ENCODE measurements at places on chromosomes 3 and 15.

DNA sequence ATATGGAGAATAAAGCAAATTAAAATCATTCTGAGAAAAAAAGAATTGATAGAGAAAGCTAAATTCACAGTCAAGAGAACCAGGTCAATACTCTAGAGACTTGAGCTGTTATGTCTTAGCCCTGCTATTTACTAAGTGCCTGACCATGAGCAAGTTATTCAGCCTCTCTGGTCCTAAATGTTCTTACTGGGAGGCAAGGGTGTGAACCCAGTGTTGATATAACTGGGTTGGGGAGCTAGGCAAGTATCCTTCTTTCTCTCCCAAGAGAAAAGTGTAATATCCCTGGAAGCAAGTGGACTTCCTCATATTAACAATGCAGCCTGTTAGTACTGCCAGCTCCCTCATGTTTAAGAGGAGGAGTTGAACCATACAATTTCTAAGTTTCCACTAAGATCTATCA is 488.9 kb upstream of the RASGRP1 start:
- no peak for DNase-seq

DNA sequence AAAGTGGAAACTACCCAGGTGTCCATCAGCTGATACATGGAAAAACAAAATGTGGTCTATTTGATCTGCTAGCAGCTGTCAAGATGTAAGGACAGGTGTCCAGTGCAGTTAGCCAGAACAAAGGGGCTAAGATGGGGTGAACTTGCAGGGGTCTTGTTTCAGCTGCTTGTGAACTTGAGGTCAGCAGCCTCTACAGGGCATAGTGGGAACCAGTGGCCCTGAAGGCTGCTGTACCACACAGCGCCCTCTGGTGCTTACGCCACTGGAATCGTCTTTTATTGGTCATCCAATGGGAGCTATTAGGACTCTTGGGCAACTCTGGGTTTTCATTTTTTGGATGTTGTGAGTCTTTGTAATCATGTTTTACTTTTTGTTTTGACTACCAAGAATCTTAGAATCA is 62.2 kb upstream of the CTSH start:
- DNase-seq: peak; percentile 70

DNA sequence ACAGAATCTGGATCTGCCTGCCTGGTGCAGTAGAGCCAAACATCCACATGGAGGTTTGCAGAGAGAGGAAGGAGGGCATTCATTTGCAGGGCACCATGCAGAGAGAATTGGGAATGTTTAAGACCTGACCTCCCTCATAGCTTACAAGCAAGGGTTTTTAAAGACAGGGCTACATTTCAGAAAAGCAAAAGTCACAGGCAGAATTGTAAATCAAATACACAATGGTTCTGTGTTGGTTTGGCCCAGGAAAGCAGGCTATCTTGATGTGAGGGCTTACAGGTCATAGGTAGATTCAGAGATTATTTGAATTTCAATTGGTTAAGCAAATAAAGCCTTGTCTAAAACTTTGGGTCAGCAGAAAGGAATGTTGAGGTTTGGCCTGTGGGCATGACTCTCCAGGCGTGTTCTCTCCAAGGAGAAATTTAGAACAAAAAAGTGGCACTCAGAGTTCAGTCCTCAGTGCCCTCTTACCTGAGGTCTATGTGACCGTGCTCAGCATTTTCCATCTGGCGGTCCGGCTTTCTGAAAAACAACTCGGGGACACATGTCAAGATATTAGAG is 91.5 kb downstream of the CD47 start:
- no peak for DNase-seq

GRCh38 chr3:52756141-52756540 is 14.6 kb downstream of the NEK4 start:
- no peak for DNase-seq

GRCh38 chr15:39873978-39874377 is 46.1 kb downstream of the GPR176 start:
- DNase-seq: no peak

GRCh38 chr3:46113608-46114007 is 86.3 kb upstream of the XCR1 start:
- DNase-seq: no peak

DNA sequence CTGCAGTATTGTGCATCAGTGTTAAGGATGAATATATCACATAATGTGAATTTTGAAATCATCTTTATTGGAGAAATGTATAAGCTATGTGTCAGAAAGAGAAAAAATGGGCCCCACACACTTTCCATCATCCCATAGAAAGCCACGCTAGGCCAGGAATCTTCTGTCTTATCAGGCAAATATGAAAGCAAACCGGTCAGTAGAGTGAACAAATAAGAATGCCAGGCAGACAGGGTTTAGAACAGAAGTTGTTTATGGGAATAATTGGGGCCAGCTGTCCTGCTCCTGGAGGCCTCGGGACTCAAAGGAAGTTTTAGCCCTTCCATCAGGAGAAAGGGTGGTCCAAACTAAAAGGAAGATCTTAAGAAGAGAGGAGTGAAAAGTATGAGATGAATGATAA is 39.5 kb downstream of the ZNF280D start:
- DNase-seq: no peak

DNA sequence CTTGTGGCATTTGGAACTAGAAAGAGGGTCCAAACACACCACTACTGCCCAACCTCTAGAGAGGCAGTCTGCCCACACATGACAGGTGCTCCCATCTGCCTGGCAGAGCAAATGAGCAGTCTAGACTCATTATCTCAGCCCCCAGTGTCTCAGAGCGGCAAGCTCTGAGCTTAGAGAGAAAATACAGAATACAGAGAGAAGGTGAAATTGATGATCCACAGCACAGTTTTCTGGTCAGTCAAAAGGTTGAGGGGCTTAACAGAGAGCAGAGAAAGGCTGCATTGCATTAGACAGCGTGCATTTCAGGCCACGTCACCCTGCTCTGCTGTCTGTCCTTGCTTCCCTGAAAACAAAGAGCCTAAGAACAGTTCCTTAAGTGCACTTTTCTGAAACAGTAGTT is 135.1 kb downstream of the KCNMB2 start:
- DNase-seq: no peak

- no peak for DNase-seq
These were observed 42.9 kb downstream of the TBC1D2B start for GRCh38 chr15:78034495-78035191.

DNA sequence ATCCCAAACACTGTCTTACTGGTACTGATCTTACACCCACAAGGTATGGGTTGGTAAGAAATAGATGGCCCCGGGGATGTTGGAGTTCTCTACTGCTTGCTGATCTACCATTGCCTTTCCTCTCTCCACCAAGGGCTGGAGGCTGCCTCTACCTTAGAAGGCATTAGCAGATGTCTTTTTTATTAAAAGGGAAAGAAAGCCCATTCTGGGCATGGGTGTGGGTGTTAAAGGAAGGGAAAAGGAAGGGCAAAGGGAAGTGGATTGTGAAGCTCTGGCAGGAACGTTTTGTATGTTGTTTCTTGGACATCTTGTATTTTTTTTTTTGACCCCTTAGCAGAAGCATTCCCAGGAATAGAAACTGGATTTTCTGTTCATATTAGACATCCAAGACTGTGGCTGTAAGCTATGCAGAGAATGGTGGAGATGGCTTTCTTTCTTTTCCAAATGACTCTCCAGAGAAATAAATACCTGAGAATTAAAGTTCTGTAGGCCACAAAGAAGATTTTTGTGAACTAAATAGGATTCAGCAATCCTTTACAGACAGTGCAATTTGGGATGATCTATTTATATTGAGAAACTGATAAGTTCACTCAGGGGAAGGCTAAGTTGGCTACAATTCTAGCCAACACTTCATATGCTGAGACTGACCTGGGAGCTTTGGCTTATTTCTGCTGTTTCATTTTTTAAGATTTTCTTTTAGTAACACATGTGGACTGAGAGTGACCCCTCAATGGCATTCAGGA is 108.8 kb downstream of the TOP2B start:
- DNase-seq: no peak

GRCh38 chr15:49148727-49149126 is 6.7 kb downstream of the COPS2 start:
- no peak for DNase-seq

DNA sequence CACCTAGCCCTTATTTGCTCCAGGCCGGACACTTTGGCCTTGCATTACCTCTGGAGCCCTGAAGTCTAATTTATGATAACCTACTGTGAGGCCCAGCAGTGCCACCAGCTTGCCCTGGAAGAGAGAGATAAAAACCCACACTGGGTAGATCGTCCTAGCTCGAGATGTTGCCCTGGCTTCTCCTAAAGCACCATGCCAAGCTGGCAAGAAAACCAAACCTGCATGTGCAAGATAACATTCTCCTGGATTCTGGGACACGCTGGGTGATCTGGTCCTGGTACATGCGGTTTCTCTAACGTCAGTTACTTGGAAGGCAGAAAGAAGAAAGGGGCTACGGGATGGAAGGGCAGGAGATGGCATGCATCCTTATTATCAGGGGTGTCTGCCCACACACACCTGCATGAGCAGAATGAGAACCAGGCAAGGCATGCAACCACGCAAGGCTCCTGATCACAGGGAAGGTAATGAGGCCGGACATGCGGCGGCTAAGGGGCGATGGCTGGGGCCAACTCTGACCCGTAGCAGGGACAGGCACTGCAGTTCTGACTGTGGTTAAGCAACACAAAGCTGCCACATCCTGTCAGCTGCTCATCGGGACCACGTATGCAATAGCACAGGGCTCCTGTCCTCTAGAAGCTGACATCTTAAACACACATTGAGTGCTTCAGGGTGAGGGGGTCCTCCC is 73.0 kb downstream of the OXNAD1 start:
- DNase-seq: no peak

- DNase-seq: no peak
These were observed 652.3 kb upstream of the KCNMB2 start for GRCh38 chr3:177883957-177884356.

DNA sequence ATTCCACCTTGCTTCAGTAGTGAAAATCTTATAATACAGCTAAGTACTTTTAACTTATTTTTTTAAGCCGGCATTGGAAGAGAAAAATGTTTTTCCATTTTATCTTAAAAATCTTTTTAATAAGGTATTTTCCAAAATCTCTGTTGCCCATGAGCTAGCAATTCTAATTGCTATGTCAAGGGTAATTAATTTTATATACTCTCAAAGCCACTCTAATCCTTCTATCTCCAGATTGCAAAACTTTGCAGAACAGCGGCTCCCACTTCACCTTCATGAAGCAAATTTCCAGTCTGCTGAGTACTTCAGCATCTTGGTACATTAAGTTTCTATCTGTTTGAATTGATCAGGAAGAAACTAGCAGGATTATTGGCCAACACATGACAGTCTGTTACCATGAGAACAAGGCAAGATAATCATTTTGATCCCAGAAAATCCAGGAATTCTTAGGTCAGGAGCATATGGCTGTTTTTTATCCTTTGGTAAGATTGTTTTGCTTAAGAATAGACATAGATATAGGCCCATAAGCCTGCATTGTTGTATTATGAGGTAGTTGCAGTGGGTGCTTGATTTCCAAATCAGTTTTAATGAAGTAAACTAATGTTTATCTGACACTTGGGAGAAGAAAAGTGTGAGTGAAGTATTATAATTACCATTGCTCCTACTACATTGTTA is 6.0 kb downstream of the TIPARP start:
- no peak for DNase-seq

GRCh38 chr3:105649480-105649879 is 219.3 kb downstream of the CBLB start:
- DNase-seq: no peak

- no peak for DNase-seq
These were observed 148.4 kb downstream of the C3orf38 start for GRCh38 chr3:88298189-88298588.

DNA sequence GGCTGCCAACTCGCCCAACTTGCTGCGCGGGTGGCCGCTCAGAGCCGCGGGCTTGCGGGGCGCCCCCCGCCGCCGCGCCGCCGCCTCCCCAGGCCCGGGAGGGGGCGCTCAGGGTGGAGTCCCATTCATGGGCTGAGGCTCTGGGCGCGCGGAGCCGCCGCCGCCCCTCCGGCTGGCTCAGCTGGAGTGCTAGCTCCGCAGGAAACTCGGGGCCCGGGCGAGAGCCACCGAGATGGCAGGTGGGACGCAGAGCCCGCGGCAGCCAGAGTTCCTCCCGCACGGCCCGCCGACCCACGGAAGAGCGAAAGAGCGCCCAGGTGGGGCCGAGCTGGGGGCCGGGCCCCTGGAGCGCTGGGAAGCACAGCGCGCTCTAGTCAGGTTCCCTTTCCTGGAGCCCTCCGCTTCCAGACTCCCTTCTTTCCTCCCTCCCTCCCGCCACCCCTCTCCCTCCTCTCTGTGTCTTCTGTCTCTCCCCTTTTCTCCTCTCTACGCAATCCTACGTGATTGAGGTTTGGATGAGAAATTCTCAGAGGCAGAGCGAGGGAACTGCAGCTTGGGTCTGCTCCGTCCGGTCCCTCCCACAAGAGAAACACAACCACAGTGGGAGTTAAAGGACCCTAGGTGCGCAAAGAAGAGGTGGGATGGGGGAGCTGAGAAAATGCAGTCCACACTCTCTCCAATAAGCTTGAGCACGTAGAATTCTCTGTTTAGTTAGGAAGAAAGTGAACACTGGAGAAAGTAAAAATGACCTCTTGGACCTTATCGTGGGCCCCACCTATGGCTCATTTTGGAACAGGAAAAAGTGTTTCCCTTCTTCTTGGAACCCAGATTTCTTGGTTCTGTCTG is 317.3 kb downstream of the FGF12 start:
- peak; percentile 56 for DNase-seq

- DNase-seq: no peak
These were observed 17.5 kb upstream of the NMD3 start for GRCh38 chr3:161203485-161204098.

DNA sequence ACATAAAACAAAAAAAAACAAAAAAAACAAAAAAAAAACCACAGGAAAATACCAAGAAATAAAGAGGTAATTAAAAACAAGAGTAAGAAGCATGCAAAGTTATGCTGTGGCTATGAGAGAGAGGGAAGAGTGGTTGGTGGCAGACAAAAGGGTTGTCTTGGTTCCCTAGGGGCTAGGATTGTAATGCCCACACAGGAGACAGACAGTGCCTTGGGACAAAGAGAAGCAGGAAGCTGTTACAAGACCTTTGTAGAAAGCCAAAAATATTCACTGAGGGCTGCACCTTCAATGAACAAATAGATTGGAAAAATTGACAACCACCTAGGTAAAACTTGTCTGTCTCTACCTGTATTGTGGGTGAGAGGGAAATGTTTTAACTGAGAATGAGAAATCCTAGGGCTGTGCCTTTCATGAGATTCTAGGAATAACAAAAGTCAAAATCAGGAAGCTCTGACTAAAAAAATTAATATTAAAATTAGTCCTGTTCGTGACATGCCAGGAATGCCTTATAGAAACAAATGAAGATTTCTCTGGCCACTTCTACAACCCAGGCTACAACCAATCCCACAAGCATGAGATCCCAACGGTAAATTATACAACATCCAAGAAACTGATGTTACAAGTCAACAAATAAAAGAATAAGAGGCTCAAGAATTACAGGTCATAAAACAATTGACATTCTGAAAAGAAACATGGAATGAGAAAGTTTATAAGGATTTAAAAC is 45.0 kb upstream of the PRICKLE2 start:
- no peak for DNase-seq

- DNase-seq: no peak
These were observed 379.0 kb upstream of the IL12A start for GRCh38 chr3:159609625-159610024.

GRCh38 chr3:134601539-134602439 is 49.0 kb downstream of the KY start:
- no peak for DNase-seq
